Amniotic epithelial cell (primary cell): ENCODE measurements at places on chromosomes 13 and 19.

GRCh38 chr13:24308068-24308445 is 1.3 kb upstream of the C1QTNF9 start:
- no peak for DNase-seq

- DNase-seq, result no peak
These were observed 18.5 kb downstream of the PSPC1 start for GRCh38 chr13:19764237-19764636.

DNA sequence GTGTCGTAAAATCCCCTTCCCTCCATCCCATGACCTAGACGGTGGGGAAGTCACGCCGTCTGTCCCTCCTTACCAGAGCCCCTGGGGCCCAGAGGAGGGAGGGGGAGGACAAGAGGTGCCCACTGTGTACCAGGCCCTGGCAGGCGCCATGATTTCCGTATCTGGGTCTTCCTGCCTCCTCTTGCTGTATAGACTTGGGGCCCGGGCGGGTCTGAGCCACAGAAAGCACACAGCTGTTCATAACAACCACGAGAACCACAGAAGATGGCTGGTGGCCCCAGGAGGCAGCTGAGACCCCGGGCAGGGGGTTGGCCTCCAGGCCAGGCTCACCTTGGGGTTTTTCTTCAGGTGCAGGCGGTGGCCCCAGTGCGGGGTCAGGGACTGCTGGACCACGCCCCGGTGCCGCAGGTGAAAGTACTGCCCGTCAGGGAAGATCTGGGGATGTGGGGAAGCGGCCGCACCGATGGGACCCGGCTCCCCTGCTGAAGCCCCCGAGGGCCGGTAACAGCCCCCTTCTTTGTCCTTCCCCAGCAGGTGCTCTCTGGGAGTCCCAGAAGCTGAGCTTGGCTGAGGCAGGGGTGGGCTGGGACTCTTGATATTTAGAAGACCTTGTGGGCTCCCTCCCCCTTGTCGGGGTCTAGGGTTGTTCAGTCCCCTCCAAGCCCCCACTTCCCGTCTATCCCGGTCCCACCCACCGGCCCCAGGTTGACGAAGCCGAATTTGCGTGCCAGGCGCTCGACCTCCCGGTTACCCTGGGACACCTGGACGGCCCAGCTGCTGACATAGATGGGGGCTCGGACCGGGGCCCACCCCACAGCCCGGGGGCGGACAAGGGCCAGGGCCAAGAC is 463 bp downstream of the PCSK4 start:
- DNase-seq, result no peak

- DNase-seq, result peak; percentile 55
These were observed 27.5 kb upstream of the SIGLEC11 start for GRCh38 chr19:49988433-49988832.

DNA sequence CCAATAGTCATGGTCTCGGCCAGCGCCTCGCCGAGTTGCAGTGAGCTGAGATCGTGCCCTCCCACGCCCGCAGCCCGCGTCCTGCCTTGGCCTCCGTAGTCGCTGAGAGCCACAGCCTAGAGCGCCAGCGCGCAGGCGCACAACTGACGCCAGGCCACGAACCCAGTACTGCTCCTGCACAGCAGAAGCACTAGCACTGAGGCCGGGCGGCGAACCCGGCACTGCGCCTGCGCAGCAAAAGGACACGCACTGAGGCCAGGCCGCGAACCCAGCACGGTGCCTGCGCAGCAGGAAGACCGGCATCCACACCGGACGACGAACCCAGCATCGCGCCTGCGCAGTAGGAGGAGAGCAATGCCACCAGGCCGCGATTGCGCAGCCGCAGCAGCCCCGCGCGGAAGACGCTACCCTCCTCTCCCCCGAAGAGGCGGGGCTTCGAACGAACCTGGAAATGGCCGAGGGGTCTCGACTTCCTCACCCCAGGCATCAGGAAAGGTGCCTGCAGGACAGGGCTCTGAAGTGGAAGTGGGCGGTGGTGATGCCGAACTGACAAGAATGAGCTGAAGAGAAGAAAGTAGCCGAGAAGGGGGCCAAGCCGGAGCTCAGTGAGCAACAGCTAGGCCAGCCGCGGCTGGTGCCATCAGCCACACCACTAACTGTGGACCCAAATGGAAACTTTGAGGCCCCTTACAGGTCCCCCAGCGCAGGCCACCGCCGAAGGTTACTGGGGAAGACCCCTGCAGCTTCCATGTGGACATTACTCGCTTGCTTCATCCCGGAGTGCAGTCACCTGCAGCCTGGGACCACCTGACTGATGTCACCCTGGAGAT is 7.5 kb downstream of the F10 start:
- peak; percentile 21 for DNase-seq
